ENCODE measurements at places on chromosomes 5 and 9. TPM values are rescaled to one million over a fixed set of nuclear protein-coding genes. Genes with fewer than 3 reads are reported as not detected.

DOCK8 gene
- 31.0 TPM for total RNA-seq

NHP2 gene
- 99.2 TPM for total RNA-seq

IFNA2 gene
- total RNA-seq: not detected

COL27A1 gene
- 101 TPM for total RNA-seq

SLC28A3 gene
- 0.10 TPM for total RNA-seq

SLC6A3 gene
- not detected for total RNA-seq

PCDHGC5 gene
- 1.1 TPM for total RNA-seq

TMC1 gene
- 0.48 TPM for total RNA-seq

PPP3R2 gene
- not detected for total RNA-seq

CYLC2 gene
- not detected for total RNA-seq

GRCh38 chr5:38529955-38530646 is 26.3 kb downstream of the LIFR start:
- no peak for DNase-seq

GRCh38 chr5:115962565-115963402 is 509 bp downstream of the LVRN start:
- DNase-seq: no peak

GRCh38 chr9:13719981-13720676 is 440.6 kb upstream of the MPDZ start:
- no peak for DNase-seq

DNA sequence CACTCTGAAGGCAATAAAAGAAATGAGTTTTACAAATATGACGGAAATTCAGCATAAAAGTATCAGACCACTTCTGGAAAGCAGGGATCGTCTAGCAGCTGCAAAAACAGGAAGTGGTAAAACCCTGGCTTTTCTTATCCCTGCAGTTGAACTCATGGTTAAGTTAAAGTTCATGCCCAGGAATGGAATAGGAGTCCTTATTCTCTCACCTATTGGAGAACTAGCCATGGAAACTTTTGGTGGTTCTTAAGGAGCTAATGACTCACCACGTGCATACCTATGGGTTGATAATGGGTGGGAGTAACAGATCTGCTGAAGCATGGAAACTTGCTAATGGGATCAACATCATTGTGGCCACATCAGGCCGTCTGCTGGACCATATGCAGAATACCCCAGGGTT is 93.5 kb upstream of the RGMB start:
- DNase-seq: no peak

DNA sequence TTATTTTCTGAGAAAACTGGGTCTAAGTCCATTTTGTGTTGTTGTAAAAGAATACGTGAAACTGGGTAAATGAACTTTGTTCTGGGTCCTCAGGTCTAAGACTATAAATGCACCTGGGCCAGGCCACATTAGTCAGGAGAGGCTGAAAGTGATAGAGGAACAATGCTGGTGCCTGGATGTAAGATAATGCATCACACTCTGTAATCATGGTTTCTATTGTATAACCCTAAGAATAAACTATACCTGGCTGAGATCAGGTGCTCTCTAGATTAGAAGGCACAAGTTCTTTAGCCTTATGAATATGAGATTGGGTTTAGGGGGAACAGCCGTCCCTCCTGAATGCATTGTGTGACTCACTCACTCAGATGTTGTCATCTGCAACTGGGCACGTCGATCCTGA is 675.5 kb downstream of the HTR1A start:
- DNase-seq: no peak

- peak; percentile 59 for DNase-seq
Observed at GRCh38 chr9:757246-757881, 84.1 kb upstream of the DMRT1 start.

GRCh38 chr5:107893642-107894041 is 222.9 kb upstream of the EFNA5 start:
- no peak for DNase-seq

GRCh38 chr5:163489055-163489744 is 16.2 kb upstream of the MAT2B start:
- DNase-seq: no peak

All from mesenteric fat pad (tissue), 1 donor.